ENCODE measurements at places on chromosomes 11 and 22.
A peak's percentile ranks its signal among the peaks of the same experiment; 100 is the strongest.

- peak; percentile 10 for DNase-seq
These were observed 29.6 kb upstream of the SNX19 start for GRCh38 chr11:130945896-130946295.

DNA sequence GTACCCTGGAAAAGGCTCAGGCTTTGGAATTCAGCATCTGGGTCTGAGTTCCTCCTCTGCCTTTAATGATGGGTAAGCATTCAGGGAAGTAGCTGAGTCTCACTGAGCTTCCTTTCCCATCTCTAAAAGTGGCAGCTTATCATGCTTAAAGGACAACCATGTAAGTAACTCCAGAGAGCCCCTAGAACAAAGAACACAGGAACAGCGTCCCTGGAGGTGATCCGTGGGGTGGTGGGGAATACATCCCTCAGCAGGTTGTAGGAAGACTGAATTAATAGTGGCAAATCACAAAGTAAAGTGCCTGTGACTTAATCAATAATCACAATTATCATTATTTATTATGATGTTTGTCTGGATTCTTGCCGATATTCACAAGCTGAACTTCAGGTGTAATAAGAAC is 114.7 kb upstream of the ISX start:
- no peak for DNase-seq

DNA sequence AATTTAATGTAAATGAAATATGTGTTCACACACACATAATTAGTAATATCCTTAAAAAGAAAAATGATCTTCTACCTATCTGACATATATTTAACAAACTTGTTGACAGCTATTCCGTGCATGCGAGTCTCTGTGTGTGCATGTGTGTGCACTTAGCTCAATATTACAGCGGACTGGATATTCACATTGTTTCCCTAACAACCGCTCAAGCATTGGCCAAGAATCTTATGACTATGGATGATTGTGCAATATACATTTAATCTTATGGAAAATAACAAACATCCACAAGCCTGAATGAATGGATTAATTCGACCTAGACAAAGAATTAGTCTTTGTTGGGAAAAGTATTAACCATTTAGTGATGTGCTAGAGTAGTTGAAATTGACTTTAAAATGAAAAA is 1078.6 kb downstream of the LRRC4C start:
- DNase-seq: no peak

GRCh38 chr22:29081517-29082236 is 8.8 kb downstream of the KREMEN1 start:
- no peak for DNase-seq

DNA sequence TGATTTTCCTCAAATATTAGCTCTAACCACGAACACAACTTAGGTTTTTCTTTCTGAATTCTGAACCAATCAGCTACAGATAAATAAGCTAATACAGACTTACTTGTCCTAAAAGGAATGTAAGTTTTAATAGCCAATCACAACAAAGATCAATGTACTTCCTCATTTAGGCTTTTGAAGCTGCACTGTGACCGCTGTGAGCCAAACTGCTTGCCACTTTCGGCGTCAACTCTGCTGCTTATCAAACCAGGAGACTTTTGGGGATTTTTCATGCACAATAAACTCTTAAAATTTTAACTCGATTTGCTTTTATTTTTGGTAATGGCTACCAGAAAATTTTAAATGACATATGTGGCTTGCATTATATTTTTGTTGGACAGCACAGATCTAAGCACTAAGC is 92.5 kb downstream of the TMPRSS5 start:
- no peak for DNase-seq

GRCh38 chr22:38427940-38428339 is 27.1 kb downstream of the KCNJ4 start:
- DNase-seq: no peak

DNA sequence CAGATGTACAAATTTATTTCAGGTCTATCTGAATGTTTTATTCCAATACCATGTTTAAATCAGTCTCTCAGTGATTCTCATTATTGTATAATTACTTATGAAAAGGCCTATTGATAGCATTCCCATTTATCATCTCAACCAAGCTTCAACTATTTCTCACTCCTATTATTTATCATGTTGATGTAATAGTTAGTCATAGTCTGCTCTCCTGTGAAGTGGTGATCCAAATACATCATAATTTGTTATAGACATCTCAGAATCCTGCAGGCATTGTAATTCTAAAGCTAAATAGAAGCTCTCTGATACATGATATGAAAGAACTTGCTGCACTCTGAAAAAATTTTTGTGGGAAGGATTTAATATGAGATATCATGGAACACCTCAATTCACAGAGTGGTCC is 21.8 kb upstream of the OR8G1 start:
- DNase-seq: no peak

Data from spinal cord (tissue), 10 donors.